ENCODE measurements at places on chromosomes 7 and 10.

DNA sequence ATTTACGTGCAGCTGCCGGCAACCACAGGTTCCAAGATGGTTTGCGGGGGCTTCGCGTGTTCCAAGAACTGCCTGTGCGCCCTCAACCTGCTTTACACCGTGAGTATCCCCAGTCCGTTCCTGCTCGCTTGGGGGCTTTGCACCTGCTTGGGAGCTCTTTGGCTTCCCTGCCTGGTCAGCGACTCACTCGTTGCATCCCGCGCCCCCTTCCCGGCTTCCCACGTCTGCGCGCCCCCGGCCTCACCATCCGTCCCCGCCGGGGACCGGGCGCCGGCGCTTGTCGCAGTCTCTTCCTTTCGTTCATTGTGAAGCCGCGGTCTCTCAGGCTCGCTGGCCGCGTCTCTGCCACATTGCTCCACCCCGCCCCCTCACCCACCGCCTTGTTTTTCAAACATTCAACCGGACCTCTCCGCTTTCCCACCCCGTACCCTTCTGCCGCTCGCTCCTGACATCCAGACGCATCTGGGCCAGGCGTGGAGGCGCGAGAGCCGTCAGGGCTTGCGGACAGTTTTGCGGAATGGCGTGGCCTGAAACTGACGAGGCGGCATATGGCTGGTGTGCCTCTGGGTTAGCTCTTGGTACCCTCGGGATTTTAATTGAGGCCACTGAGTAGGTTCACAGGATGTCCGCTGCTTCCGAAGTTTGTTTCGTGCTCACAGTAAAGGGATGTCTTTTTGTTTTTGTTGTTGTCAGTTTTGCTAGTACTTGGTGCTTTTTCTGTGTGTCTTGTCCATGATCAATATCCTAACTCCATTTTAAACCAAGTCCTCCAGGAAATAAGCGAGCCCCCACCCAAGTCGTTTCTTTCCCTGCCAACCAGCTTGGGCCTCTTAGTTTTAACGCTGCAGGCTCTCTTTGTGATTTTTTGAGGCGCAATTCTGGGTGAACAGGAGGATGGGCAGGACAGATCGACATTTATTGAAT, 639 bp downstream of the TSPAN13 start:
- no peak for DNase-seq

DNA sequence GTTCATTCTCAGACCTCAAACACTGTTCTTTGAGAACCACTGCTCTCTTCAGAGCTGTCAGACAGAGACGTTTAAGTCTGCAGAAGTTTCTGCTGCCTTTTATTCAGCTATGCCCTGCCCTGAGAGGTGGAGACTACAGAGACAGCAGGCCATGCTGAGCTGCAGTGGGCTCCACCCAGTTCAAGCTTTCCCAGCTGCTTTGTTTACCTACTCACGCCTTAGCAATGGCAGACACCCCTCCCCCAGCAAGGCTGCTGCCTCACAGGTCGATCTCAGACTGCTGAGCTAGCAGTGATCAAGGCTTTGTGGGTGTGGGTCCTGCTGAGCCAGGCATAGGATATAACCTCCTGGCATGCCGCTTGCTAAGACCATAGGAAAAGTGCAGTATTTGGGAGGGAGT, 80.5 kb upstream of the CYP2C9 start:
- DNase-seq, result no peak

- no peak for DNase-seq
These were observed 254.1 kb downstream of the KIAA1217 start for GRCh38 chr10:24462889-24463552.

DNA sequence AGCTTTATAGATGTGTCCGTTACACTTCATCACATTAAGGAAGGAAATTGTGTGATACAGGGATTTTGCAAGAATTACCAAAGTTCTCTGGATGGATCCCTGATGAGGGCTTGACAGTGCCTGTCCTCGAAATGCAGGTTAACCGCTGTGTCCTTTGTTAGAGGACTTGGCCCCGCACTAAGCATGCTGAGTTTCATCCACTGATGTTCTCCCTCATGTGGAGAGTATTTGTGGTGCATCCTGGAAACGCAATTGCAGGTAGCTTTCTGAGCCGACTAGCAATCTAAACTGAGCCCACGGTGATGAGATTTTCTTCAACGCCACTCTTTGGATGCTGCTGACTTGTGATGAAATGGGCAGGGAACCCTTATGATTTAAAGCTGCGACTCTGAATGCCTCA, 71.9 kb upstream of the STK17A start:
- DNase-seq, result no peak

DNA sequence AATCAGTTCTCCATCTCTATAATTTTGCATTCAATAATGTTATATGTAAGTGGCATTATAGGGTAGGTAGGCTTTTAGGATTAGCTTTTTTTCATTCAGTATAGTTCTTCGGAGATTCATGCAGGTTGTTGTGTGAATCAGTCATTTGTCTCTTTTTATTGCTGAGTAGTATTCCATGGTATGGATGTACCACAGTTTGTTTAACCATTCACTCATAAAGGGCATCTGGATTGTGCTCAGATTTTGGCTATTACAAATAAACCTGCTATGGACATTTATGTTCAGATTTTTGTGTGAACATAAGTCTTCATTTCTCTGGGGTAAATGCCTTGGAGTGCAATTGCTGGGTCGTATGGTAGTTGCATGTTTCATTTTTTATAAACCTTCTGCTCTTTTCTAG, 4.4 kb upstream of the OGDHL start:
- DNase-seq, result no peak

DNA sequence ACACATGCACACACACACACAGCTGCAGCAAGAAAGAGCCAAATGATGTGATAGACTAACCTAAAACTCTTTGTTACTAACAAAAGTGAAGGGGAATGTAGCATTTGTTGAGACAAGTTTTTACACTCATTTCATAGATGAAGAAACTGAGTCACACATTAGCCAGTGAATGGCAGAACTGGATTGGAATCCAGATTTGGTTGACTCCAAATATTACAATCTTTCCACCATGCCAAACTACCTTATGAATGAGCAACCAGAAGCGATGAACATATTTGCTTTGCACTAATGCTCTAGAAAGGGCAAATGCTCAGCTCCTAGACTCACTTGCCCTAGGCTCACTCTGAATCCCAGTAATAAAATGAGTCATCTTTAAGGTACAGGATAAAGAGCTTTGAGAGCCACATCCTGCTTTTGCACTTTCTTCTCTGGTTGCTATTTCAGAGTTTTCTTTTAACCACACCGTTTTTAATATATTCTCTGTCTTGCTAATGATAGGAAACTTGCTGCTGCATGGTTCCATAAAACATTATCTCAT, 111.9 kb downstream of the GPAM start:
- DNase-seq, result no peak

GRCh38 chr10:60377955-60378354, 11.7 kb downstream of the ANK3 start:
- DNase-seq, result no peak

DNA sequence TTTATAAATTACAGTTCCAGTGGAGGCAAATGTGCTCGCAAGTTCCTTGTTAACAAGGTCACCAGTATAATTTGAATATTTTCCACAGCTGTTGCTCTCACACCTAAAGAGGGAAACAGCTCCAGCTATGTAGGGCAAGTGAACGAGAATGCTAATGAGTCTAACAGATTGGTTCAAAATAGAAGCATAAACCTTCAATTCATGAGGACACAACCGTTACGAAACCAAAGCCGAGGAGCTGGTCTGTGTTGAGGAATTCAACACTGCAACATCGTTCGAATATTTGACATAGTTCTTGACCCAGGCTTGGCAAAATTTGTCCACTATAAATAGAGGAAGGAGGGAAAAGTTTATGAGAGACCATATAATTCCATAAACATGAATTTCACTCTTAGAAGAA, 161.3 kb downstream of the KLF6 start:
- DNase-seq, result no peak

GRCh38 chr7:110898516-110898915, 192.4 kb upstream of the LRRN3 start:
- no peak for DNase-seq

- DNase-seq, result no peak
These were observed 1.6 kb downstream of the LMOD2 start for GRCh38 chr7:123657304-123657685.

DNA sequence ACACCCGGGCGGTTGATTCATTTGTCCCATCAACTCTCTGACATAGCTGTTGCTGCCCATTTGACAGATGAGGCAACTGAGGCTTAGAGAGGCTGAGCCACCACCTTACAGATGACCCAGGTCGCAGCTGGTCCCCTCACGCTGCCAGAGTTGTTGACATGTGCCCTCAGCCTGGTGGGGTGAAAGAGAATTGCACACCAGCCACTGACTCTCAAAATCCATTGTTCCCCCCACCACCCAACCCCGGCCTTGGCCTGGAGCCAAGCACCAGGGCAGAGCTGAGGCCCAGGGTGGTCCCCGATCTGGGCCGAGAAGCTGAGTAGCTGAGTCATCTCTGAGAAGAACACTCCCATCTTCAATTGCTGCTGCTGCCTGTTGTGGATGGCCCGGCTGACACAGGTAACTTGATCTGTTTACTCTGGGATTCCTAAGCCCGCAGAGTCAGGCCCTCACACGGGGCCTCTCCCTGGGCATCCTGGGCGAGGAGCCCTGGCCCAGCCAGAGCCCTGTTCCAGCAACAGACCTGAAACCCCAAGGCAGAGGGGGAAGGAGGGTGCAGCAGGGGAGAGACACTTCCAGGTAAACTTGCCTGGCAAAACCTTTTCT, 27.5 kb downstream of the PVRIG start:
- no peak for DNase-seq

DNA sequence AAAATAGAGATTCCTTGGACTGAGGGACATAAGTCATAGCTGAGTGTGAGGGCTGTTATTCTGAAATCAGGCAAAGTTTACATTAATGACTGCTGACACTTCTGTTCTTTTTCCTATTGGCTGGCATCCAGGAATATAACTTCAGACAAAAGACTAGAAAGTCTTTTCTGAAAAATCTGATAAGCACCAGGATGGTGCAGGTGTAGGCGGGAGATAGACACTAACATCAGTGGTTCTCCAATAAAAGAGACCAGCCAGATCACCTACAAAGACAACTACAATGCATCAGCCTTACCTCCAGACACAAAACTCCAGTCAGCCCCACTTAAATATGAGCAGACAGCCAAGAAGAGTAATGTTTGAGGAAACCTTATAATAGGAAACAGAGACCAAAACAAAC, 168.3 kb upstream of the LRGUK start:
- no peak for DNase-seq

GRCh38 chr7:134567368-134567767, 18.5 kb downstream of the AKR1B15 start:
- DNase-seq, result no peak

- DNase-seq, result no peak
These were observed 15.6 kb downstream of the TRDMT1 start for GRCh38 chr10:17185873-17186272.

GRCh38 chr10:132557696-132558515, 20.3 kb downstream of the INPP5A start:
- DNase-seq, result no peak

GRCh38 chr7:127979113-127979727, 52.0 kb downstream of the LRRC4 start:
- no peak for DNase-seq

- no peak for DNase-seq
These were observed 1223.8 kb downstream of the NXPH1 start for GRCh38 chr7:9657257-9657656.

- no peak for DNase-seq
These were observed 49.0 kb downstream of the ALOX5 start for GRCh38 chr10:45422866-45423659.

GRCh38 chr7:118259115-118259514, 34.6 kb downstream of the ANKRD7 start:
- no peak for DNase-seq

GRCh38 chr10:95909561-95909960, 1.8 kb downstream of the CC2D2B start:
- DNase-seq, result no peak

DNA sequence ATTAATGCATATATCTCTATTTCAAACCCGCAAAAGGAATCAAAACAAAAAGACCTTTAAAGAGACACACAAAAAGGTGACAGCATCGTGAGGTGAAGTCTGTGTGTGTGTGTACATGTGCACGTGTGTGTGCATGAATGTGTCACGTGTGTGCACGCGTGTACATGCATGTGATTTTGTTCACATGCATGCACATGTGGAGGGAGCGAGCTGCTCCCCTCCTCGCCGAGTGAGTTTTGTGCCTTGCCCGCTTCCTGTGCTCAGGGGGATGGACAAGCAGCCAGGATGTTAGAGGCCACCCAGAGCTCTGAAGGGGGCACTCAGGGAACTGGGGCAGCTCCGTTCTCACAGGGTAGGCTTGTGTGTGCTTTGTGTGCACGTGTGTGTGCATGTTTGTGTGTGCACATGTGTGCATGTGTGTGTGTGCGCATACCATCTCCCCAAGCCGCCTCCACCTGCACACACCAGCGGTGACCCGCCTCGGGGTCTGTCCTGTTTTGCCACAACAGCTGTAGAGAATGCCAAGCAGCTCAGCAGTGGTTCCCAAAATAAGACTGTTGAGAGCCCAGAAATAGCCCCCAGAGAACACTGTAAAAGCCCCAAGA, 191.2 kb downstream of the PTPRN2 start:
- DNase-seq, result no peak

DNA sequence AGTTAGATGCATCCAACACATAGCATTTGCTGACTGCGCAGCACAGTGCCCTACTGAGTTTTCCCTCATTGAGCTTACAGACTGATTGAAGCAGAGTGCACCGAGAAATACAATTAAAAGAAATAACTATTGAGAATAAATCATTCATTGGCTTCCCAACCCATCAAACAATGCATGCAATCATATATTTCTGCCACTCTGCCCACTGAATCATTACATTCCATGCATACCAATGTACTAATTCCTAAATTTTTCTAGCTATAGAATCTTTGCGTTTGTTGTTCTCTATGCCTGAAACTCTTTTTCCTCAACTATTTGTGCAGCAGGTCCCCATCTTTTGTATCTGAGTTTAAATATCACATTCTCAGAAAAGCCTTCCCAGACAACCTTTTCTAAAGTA, 783.8 kb downstream of the SORCS1 start:
- DNase-seq, result no peak

GRCh38 chr10:45424668-45425404, 50.8 kb downstream of the ALOX5 start:
- DNase-seq, result no peak

DNA sequence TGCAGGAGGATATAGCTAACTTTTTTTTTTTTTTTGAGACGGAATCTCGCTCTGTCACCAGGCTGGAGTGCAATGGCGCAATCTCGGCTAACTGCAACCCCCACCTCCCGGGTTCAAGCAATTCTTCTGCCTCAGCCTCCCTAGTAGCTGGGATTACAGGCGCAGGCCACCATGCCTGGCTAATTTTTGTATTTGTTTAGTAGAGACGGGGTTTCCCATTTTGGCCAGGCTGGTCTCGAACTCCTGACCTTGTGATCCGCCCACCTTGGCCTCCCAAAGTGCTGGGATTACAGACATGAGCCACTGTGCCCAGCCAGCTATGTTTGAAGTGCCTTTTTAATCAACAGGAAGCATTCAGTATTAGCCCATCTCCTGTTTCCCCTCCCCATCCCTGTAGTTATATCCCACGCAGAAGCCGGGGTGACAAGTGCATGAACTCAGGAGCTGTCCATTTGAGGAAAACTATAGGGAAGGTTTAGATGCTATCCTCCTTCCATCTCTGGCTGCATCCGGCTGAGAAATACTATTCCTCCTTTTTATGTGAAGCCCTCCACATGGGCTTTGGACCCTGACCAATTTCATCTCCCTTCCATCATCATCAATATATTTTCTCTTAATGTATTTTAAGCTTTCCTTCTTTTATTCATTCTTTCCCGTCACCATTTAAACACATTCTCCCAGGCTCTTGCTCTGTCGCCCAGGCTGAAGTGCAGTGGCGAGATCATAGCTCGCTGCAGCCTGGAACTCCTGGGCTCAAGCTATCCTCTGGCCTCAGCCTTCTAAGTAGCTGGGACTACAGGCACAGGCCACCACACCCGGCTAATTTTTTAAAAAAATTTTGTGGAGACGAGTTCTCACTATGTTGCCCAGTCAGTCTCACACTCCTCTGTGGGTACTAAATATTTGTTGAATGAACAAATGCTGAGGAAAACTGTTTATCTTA, 1.3 kb upstream of the POT1 start:
- DNase-seq, result no peak
